ENCODE measurements at places on chromosomes 11 and 22.
A peak's percentile ranks its signal among the peaks of the same experiment; 100 is the strongest.

GRCh38 chr11:78110351-78110750 is 29.1 kb downstream of the ALG8 start:
- DNase-seq = no peak

DNA sequence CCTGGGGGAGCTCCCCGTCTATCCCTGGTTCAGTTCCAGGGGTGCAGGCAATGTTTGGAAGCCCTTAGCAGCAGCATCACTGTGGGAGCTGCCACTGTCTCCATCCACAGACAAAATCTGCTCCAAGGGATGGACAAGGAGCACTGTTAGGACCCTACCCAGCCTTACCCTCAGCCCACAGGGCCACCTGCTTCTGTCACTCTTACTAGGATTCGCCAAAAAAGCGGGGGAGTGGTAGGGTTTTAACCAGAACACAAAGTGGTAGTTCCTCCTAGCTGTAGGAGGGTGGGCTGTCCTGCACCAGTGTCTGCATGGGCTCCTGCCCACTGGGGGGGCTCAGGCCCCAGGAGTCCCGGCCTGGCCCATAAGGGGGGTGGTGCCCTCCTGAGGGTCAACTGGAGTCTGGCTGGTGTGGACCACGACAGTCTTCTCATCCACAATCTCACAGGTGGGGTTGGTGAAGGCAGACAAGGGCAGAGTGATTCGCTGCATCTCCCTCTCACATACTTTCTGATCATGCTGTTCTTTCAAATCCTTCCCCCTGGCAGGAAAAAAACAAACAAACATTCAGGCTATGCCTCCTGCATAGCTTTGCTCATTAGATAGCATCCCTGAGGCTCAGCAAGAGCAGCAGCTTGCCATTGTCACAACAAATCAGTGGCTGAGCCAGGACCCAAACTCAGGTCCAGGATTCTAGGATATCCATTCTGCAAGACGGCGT is 9.4 kb downstream of the PIK3IP1 start:
- no peak for DNase-seq

DNA sequence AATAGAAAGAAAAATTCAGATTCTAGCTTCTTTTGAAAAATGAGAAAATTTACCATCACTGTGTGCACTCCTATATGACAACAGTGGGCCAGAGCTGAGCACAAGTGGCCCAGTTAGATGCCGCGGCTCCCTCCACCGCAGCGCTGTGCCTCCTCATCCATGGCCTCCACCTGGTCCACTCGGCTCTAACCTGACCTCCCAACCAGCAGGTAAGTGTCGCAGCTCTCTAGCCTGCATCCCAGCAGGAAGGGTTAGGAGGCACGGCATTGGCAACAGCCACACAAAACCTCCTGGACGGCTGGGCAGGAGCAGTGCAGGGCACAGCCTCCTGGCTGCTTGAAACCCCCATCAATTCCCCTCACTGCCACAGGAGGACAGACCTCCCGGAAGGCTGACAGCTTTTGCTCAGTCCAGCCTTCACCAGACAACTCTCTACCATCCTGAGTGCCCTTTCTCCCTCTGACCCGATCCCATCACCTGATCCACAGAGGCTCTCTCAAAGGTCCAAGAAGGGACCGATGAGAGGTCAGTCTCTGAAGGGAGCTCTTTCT is 76.1 kb downstream of the RPL27A start:
- DNase-seq = no peak

GRCh38 chr11:26229981-26230380 is 101.9 kb upstream of the ANO3 start:
- no peak for DNase-seq

DNA sequence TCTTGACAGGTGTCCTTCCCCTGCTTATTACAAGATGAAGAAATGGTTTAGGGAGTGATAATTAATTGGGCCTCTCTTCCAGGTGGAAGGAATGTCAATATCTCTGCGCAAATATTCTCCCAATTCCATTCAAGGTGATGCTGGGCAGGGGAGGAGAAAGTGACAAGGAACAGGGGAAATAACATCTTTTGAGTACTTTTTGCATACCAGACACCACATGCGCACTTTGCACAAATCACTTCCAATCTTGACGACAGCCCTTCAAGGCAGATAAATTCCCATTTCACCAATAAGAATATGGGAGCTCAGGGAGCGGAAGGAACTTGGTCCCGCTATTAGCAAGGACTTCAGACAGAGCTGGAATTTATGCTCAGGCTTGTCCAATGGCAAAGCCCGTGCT is 145.1 kb upstream of the TBCEL start:
- no peak for DNase-seq

- no peak for DNase-seq
Measured at GRCh38 chr11:12552692-12553091, 121.5 kb upstream of the TEAD1 start.

DNA sequence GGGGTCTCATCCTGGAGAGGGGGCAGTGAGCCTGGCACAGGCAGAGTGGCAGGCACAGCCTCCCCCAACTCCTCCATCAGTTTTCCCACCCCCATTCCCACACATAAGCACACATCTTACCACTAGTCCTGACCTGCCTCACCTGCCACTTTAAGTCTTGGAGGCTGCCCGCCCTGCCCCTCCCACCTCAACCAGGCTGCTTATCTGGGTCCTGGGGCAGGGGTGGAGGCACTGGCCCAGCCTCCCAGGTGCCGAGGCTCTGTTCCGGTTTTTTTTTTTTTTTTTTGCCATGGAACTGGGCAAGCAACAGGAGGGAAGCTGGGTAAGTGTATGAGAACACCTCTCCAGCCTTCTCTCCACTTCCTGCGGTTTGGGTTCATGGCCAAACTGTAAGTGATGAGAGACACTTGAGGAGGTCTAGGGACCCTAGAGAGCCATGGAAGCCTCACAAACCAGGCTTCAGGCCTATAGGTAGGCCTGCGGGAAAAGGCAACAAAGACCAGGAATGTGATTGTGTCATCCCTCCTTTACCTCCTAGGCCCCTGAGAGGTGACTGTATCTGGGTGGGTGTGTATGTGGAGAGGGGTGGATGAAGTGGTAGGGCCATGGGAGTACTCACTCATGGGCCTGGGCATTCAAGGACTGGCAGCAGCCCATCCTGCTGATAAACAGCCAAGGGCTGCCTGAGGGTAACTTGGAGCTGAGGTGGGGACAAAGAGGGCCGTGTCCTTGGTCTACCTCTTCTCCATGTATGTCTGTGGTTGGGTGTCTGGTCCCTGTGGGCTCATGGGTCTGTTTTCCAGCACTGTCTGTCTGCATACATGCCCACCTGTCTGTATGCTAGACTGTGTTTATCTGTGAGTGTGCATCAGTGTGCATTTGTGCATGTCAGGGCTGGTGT is 22.6 kb downstream of the PHLDB1 start:
- no peak for DNase-seq

- DNase-seq = no peak
Measured at GRCh38 chr11:104534278-104534677, 364.0 kb downstream of the CASP12 start.

- DNase-seq = no peak
Measured at GRCh38 chr11:37967635-37968034, 1369.6 kb upstream of the RAG2 start.

- DNase-seq = no peak
Measured at GRCh38 chr11:61811831-61812230, 5.0 kb downstream of the FADS1 start.

- no peak for DNase-seq
Measured at GRCh38 chr11:76648061-76648460, 22.5 kb downstream of the LRRC32 start.

GRCh38 chr22:49176956-49177355 is 650.7 kb downstream of the BRD1 start:
- DNase-seq = no peak

- no peak for DNase-seq
Measured at GRCh38 chr22:20615021-20615420, 107.6 kb downstream of the MED15 start.

DNA sequence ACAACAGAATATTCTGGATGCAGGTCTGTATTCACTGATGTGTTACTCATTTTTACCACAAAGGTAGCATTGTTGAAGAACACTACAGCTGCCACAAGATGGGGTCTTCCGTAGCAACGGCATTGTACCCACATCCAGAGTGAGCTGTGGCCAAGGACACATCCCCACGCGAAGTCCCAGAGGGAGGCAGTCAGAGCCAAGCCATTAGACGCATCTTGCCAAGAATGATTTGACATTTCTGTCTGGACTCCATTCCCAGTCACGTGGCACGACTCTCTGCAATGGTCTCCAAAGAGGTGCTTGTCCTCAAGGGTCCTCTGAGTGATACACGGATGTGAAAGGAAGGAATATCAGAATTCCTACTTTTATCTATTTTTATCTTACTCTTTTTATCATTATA is 15.5 kb downstream of the OPCML start:
- no peak for DNase-seq

DNA sequence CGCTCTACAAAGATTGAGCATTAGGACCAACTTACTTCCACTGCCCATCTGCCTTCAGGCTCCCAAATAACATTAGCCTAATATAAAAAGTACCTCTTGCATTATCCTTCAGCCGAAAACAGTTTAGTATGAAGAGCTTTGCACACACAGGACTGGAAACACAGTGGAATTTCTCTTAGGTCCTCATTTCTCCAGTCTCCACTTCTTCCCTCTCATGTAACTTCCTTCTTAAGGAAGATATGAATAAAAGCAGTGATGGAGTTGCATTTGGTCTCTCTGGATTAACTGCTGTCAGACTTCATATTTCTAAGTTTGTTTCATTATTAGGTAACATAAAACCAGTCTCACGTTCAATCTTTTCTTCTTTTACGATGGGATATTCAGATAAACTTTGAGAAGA is 5.6 kb upstream of the MPEG1 start:
- no peak for DNase-seq

DNA sequence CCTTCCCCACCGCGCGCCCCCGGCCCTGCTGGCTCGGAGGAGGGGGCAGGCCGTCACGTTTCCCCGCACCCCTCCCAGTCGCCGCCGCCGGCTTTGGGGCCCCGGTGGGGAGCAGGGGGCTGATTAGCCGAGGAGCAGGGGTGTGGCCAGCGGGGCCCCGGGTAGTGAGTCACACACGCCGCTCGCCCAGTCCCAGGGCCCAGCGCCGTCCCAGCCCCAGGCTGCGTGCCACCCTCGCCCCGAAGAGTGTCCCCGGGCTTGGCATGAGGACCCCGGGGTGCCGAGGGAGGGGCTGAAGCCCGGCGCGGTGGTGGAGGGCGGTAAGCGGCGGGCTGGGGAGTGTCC is 34.4 kb downstream of the PRDM11 start:
- no peak for DNase-seq

- DNase-seq = no peak
Measured at GRCh38 chr11:74206746-74207145, 35.7 kb downstream of the PPME1 start.

GRCh38 chr11:19173004-19173689 is 28.6 kb downstream of the CSRP3 start:
- no peak for DNase-seq

DNA sequence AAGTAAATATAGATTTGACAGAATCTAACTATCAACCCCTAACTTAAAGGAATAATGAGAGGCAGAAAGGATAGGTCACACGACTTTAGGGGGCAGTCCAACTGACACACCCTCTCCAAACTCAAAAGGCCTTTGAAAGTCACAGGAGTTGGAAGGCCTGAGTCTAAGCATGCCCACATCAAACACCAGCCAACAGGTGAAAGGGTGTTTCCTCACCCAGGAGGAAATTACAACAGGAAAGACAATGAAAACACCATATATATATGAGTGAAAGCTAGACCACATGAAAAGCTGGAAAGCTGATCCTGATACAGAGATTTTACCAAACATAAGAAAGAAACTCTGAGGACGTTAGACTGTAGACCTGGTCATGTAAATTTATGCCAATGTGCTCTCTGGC is 10.5 kb upstream of the DEPDC7 start:
- no peak for DNase-seq

GRCh38 chr11:118200901-118201680 is 23.7 kb downstream of the JAML start:
- DNase-seq = peak; percentile 18

DNA sequence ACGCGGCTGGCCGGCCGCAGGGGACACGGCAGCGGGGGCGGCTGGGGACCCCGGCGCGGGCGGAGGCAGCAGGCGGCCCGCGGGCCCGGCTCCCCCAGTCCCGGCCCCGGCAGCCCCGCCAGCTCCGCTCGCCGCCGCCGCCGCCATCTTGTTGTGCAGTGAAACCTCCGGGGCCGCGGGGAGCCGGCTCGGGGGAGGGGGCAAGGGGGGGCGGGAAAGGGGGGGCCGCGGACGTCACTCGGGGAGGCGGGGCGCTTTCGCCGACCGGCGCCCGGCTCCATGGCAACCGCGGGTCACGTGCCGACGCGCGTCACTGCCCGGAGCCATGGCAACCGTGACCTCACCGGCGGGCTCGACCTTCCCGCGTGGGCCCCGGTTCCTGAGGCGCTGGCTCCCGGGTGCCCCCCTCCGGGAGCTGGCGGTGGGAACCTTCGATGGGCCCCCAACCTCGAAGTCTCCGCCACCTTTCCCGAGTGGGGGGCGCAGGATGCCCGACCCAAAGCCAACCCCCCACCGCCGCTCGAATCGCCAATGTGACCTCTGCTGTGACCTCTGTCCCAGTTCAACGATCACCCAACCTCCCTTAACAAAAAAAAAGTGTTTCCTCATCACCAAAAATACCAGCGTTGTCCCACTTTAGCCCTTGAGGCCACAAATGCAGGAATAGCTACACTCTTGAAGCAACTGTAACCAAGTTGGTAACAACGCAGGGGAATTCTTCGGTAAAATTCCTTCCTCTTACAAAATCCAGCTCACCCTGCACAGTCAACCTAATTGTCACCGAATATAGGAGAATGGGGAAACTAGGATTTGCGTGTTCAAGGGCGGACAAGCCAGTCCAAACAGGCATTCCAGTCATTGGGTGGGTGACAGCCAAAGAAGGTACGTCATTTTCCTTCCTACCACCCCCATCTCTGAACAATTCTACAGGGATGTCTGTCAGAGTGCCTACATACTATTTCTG is at the start of gene SIK3:
SIK3 (minus strand) TSS at position 160 of the 964 bp plus-strand sequence; CDS start at position 147, 13 bp downstream.
- peak; percentile 84 for DNase-seq

DNA sequence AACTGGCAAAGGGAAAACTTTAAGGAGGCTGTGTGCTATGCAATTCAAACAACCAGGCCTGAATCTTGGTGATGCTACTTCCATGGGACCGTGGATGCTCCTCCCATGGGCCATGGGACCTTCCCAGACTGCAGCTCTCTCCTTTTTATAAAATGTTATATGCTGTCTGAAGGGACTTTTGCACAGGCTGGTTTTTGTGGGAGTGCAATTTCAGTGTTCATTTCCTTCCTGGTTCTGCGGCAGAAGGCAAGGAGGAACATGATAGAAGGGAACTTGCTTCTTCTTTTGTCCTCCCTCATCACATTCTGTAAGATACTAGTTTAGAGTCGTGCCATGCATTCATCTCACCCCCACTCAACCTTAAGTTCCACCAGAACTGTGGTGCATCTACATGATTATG is 68.9 kb downstream of the C11orf58 start:
- DNase-seq = no peak
